ENCODE measurements at places on chromosomes 5 and 9. TPM values are rescaled to one million over a fixed set of nuclear protein-coding genes. Genes with fewer than 3 reads are reported as not detected.

Gene PCDHB5
- 0.32 TPM for total RNA-seq

DNA sequence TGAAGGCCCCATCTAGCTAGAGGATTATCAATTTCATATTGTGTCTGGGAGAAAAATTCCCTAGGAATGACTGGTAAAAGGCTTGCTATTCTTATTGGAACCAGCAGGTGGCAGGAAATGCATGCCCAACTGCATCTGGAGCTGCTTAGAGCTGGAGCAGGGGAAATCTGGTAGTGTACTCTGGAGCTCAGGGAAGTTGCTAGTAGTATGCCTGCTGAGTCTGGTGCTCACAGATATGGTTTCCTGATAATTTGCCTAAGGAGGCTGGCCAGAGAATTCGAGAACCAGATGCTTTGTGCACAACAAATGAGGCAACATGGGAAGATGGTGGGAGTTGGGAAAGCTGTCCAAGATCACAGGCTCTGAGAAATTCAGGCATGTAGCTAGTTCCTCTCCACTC, 53.7 kb downstream of the G3BP1 start:
- DNase-seq: no peak

- no peak for DNase-seq
These were observed 616.1 kb downstream of the DTWD2 start for GRCh38 chr5:118371973-118372831.

DNA sequence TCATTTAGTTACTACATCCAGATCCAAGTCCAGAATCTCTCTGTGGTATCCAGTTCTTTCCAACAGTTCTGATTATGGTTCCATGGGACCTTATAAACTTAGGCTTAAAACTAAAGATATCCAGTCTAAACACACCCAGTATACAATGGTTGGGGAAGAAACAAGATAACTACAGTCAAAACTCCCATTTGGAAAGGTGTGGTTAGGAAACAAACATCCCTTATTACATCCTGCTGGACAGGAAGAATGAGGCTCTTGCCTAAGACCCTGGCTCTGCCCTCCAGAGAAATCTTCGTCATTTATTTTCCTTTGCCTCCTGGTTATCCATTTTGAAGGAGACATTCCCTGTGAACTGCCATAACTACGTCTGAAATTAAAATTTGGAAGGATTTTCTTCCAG, 64.6 kb upstream of the EPB41L4A start:
- DNase-seq: no peak

DNA sequence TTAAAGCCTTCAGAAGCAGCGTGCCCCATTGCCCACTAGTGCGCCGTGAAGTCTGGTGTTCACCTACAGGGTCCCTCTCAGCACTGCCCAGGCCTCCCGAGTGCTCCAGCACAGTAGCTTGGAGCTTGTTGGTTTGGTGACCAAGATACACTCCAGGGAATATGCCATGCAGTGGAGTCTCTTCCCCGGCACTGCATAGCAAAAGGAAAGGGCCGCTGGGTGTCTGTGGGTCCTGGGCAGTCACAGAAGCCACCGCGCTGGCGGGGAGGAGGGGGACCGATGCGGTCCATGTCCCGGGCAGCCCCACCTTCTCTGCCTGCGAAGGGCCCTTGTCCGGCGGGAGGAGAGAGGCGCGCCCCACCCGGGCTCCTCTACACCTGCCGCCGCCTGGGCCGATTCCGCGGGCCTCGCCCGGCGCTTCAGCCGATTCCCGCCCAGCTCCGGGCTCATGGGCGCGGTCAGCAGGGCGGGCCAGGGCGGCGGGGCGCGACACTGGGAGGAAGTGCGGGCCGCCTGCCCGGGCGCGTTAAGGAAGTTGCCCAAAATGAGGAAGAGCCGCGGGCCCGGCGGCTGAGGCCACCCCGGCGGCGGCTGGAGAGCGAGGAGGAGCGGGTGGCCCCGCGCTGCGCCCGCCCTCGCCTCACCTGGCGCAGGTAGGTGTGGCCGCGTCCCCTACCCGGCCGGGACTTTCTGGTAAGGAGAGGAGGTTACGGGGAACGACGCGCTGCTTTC, at the start of gene SYK:
TSS of gene SYK (plus strand) at position 579 of the 732 bp plus-strand sequence. CDS start 42,080 bp downstream, outside the sequence.
- DNase-seq: no peak

DNA sequence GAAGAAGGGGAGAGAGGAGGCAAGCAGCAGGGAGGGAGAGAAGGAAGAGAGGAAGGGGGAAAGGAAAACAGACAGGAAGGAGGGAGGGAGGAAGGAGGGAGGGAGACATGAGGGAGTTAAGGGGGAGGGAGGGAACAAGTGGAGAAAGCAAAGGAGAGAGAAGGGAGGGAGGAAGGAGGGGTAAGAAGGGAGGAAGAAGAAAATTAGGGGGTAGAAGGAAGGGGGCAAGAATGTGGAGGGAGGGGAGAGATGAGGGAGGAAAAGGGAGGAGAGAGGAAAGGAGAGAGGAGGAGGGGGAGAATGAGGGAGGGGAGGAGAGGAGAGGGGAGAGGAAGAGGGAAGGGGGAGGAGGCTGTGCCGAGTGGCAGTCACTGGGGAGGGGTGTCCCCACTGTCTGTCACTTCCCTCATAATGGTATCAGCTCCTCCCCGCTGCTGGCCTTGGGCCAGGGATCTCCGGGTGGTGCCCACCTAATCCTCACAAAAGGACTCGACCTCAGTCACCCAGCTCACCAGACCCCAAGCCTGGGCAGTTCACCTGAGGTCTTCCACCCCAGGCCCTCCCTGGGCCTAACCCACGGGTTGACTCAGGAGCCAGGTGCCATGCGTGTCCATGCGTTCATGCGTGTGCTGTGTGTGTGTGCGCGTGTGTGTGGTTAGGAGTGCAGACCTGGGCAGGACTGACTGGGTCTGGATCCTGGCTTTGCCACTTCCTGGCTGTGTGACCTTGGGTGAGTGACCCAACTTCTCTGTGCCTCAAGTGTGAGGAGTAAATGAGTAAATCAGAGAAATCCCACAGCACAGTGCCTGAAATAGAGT, 18.1 kb downstream of the C9orf50 start:
- DNase-seq: no peak

DNA sequence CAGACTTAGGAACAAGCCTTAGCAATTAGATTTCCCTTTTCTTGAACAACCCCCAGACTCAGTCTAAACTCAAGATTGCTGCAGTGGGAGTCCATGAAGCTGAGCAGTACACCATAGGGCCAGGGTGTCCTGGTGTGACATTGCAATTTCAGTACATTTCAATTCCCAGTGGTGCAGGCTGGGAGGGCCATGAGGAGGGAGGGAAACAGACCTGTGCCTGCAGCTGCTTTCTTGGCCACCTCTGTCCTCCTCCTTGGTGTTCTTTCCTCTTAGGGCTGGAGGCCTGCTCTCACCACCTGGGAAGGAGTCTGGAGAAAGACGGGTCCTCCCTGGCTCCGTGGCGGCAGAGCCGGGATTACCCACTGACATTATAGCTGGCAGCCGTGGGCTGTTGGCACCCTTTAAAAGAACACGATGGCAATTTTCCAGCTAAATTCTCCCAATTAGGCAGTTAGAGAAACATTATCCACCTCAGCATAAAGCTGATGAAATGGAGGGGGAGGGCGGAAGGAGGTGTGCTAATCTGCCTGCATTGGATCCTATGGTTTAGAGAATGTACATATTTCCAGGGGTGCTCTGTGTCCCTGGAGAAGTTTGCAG, 186.4 kb downstream of the SLIT3 start:
- no peak for DNase-seq

DNA sequence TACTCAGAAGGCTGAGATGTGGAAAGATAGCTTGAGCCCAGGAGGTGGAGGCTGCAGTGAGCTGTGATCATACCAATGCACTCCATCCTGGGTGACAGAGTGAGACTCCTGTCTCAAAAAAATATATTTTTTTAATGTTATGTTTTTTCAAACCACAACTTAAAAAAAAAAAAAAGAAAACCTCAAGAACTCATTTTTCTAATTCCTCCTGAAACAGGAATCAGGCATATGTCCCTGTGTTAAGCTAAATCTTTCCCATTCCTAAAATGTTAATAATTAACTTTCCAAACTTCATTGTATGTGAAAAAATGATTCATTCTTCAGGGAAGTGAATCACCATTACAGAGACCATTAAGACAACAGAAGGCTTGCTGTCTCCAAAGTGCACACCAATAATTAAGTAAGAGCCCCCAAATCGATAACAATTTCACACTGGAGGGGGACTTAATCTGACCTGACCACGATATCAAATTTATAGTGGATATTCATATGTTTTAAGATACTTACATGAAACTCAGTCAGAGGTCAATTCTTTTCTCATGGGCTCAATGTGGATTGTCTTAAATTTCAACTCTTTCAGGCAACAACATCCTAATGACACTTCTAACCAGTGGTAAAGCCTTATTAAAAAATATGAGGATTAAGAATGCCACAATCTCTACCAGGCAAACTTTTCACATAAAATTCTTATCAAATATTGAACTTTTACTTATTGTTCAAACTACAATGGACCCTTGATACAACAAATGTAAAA, 5.2 kb downstream of the CEMIP2 start:
- DNase-seq: no peak

DNA sequence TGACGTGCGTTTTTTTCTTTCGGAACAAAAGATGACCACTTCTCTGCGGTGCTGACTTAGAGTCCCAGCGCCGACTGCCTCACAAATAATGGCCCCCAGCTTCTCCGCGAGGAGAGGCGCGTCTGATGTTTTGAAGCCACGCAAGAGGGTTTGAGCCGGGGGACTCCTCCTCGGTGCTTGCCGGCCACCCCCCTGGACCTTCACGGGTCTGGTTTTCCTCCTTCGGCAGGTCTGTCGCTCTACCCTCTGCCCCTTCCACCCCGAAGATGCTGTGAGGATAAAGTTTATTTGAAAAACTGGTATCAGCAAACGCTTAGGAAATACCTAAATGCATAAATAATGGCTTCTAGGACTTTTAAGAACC, 584 bp downstream of the USP20 start:
- no peak for DNase-seq

Gene PPP6C
- 32.9 TPM for total RNA-seq

DNA sequence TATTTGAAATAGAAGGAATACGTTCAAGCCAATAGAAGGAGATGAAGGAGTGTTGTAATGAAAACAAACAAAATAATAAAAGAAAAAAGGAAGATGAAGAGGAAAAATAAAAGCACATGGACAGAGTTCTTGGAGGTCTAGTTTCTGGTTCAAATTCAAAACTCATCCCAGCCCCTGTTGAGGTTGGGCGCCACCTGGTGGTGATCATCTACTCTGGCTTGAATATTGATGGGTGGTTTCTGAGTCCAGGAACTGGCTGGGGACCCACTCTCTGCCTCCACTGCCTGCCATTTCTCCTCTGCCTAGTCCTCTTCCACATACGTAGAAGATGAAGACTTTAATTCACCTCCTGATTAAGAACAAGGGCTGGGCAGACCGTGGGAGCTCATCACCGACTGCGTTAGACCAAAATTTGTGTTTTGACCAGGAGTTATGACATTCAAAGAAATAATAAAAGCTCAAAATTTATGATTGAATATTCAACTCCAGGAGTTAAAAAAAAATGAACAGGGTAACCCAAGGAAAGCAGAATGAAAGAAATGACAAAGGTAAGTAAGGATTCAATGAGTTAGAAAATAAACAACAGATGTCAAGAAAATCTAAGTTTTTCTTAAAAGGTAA, 99.0 kb upstream of the SLC1A3 start:
- peak; percentile 60 for DNase-seq

DNA sequence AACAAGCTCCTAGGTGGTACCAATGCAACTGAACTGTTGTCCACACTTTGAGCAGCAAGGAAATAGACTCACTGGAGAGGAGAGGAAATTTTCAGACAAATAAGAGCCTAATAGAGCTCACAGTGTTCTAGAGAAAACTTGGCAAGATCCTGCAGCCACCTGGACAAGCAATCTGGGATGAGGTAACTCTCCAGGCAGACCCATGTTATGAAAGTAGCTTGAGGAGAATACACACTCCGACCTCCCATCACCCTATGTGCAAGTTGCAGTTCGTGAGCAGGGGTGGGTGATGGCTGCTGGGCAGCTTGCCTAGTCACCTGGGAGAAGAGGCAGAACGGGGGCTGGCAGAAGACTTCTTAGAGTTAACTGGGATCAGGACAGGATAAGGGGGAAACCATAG, 102.2 kb downstream of the KLF4 start:
- DNase-seq: no peak

DNA sequence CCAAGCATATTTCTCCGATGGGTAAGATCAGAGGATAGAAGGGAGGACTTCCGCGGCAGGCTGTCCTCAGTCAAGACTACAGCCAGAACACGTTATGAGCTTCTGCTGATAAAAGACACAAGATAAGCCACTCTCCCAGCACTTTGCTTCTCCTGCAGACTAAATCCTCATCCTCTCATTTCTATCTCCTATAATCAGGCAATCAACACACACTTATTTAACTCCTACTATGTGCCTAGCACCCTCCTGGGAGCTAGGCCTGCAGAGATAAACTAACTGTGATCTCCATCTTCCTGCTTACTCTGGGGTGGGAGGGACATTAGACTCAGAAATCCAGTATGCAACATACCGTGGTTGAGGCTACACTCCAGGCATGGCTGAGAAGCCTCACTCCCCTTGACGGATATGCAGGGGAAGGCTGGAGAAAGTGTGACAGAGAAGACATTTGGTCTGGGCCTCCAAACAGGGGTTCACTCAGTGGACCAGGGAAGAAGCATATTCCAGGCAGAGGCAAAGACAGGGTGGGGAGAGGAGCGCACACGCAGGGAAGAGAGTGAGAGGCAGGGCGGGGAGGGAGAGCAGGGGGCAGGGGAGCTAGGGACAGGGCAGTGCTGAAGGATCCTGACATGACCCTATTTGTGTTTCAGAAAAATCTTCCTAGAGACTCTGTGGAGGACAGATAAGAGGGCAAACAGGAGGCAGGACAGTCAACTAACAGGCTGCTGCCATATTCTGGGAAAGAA, 274.1 kb downstream of the DENND1A start:
- DNase-seq: no peak

GRCh38 chr5:34767180-34767579, 71.8 kb upstream of the TTC23L start:
- no peak for DNase-seq

- no peak for DNase-seq
These were observed 605 bp downstream of the CHSY3 start for GRCh38 chr5:129904667-129905472.

Gene AGXT2
- not detected for total RNA-seq

Gene FAM81B
- total RNA-seq: not detected

Gene HACD4
- total RNA-seq: 15.2 TPM

DNA sequence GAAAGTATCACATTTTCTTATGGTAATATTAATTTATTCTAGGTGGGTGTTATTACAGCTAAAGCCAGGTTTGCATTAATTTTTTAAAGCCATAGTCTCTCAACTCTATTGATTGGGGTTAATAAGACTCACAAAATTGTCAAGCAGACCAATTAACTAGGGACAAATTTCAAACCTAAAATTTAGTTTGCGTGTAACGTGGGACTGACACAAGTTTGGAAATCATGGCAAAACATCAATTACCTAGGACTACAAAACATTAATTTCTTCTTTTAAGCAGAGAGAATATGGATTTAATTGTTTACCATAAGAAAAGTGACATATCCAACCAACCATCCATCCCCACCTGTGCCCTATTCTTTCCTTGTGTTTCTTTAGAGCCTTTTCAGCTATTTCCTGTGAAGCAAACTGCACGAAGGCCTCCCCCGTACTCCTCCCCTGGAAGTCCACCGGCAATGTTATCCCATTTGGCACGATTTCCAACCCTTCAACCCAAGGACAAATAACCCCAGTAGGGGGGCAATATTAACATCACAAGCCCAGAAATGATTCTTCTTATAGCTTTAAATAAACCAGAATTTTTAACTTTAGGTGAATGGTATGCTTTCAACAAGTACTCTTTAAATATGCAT, 4.4 kb downstream of the HNRNPH1 start:
- DNase-seq: no peak

- peak; percentile 0 for DNase-seq
These were observed 505.3 kb downstream of the CCDC171 start for GRCh38 chr9:16058131-16058549.

Gene SOHLH1
- total RNA-seq: not detected
